ENCODE measurements at places on chromosomes 4 and X. TPM values are rescaled to one million over a fixed set of nuclear protein-coding genes. Genes with fewer than 3 reads are reported as not detected.

HMGN5 gene
- 2.9 TPM for total RNA-seq

DNA sequence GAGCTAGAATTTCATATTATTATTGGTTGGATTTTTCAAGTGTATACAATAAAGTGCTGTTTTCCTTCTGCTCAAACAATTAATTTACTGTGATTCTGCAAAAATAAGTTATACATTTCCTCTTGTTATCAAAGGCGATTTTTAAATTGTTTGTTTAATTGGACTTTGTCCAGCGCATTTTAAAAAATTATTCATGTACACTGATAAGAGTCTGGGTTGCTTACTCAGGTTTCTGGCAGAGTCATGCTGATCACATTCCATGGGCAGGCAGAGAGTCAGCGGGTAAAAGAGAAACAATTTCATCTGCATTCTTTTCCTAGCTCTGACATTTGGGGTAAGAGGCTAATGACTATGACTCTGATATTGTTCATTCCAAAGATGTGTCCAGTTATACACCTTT, 8.9 kb downstream of the FAT4 start:
- H3K4me1 ChIP-seq = peaks cover 10% of the 10 kb centered on the region
- H3K27me3 ChIP-seq = no peaks in the 10 kb centered on the region
- H3K4me3 ChIP-seq = peak overlapping the region; percentile 13
- H3K27ac ChIP-seq = no peak overlapping the region

DNA sequence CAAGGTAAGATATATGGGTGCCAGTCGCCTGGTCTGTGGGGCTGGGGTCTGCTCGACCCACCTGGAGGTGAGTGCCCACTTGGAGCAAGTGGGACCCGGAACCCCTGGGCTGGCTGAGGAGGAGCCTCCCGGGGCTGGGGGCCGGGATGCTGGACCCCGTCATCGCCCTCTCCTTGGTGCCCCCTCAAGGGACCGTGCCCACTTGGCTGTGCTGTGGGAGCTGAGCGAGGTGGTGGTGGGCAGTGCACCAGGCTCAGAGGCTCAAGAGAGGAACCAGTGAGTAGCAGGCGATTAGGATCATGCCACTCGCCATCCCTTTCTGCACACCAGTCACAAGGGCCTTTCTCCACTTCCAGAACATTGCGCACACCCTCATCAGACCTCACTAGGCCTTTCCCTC, 203.8 kb upstream of the PSAPL1 start:
- DNase-seq = no peak
- no peaks in the 10 kb centered on the region for H3K36me3 ChIP-seq
- no peaks in the 10 kb centered on the region for H3K27me3 ChIP-seq

AREG gene
- 7.8 TPM for total RNA-seq

TRPC5OS gene
- not detected for total RNA-seq

DNA sequence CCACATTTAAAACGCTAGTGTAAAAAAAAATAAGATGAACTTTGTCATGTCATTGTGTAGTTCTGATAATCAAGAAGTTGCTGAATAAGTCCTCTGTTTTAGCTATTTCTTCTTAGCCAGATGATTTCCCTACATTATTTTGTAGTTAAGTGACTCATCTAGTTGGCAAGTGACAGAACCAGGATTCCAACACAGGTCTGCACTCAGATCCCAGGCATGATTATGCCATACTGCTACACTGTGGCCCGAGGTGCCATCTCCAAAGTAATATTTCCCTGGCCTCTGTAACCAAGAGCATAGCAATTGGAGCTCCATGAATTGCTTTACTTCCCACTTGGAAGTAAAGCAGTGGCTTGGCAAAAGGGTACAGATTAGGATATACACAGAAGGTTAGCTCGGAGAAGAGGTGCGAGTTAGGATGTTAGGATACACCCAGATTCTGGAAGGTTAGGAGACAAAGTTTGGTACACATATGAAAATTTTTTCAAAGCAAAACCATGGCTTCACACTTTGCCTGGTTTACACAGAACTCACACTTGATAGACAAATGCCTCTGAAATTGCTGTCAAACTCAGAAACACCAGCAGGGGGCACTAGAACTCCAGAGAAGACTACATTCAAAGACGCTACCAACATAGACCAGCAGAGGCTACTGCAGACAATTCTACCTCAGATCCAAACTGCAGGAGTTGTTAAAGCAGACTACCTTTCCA, 41.4 kb downstream of the SRPX2 start:
- H3K27me3 ChIP-seq = no peaks in the 10 kb centered on the region
- H3K36me3 ChIP-seq = peaks cover 3% of the 10 kb centered on the region
- H3K4me3 ChIP-seq = no peak overlapping the region
- no peaks in the 10 kb centered on the region for H3K4me1 ChIP-seq
- no peak overlapping the region for H3K27ac ChIP-seq

- no peaks in the 10 kb centered on the region for H3K36me3 ChIP-seq
- H3K27ac ChIP-seq = no peak overlapping the region
- H3K4me1 ChIP-seq = no peaks in the 10 kb centered on the region
- no peak for DNase-seq
- no peak overlapping the region for H3K4me3 ChIP-seq
Measured at GRCh38 chrX:53184836-53185235, 40.2 kb downstream of the KDM5C start.

DCHS2 gene
- total RNA-seq = 0.53 TPM

- H3K36me3 ChIP-seq = no peaks in the 10 kb centered on the region
- no peak overlapping the region for H3K4me3 ChIP-seq
- no peaks in the 10 kb centered on the region for H3K4me1 ChIP-seq
- DNase-seq = no peak
Measured at GRCh38 chrX:134101636-134102035, 116.2 kb upstream of the GPC3 start.

ZDHHC15 gene
- 1.8 TPM for total RNA-seq

SGMS2 gene
- 89.0 TPM for total RNA-seq

BGN gene
- total RNA-seq = 157 TPM

GRCh38 chrX:16828124-16828908, 41.8 kb downstream of the RBBP7 start:
- no peaks in the 10 kb centered on the region for H3K27me3 ChIP-seq
- no peaks in the 10 kb centered on the region for H3K4me1 ChIP-seq
- peaks cover 30% of the 10 kb centered on the region for H3K36me3 ChIP-seq
- peak overlapping the region; percentile 38 for H3K27ac ChIP-seq
- no peak for DNase-seq

DNA sequence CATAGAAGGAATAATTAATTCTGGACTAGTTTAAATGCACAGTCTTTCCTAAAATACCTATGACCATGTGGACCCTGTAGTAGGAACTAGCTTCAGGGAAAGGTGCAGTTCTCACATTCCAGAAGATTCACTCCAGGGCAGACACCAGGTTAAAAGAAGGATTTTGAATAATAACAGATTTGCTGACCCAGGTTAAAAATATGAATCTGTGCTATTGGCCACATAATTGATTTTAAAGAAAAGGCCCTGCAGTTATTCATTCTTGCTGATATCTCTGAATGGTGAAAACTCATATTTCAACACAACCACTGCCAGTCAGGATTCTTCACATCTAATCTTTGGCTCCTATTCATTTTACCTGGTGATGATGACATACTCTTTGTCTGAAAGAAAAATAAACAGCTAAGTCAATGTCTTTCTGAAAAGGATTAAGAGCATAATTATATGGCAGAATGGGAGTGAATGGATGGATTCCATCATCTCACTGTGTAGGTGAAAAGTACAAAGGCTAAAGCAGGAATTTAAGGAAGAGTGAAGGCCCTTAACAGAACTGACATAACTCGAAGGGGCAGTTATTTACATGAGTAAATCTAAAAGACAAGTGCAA, 432.8 kb downstream of the PDGFC start:
- no peaks in the 10 kb centered on the region for H3K27me3 ChIP-seq
- H3K4me1 ChIP-seq = no peaks in the 10 kb centered on the region
- no peak for DNase-seq
- H3K36me3 ChIP-seq = no peaks in the 10 kb centered on the region
- H3K4me3 ChIP-seq = no peak overlapping the region

GRCh38 chr4:140027101-140027500, 126.9 kb downstream of the MAML3 start:
- H3K27ac ChIP-seq = no peak overlapping the region
- no peaks in the 10 kb centered on the region for H3K27me3 ChIP-seq
- DNase-seq = no peak
- no peak overlapping the region for H3K4me3 ChIP-seq
- no peaks in the 10 kb centered on the region for H3K4me1 ChIP-seq
- no peaks in the 10 kb centered on the region for H3K36me3 ChIP-seq

SLC25A4 gene
- 33.1 TPM for total RNA-seq

- H3K4me1 ChIP-seq = no peaks in the 10 kb centered on the region
- H3K27ac ChIP-seq = no peak overlapping the region
- no peaks in the 10 kb centered on the region for H3K27me3 ChIP-seq
- no peaks in the 10 kb centered on the region for H3K36me3 ChIP-seq
- H3K4me3 ChIP-seq = no peak overlapping the region
- DNase-seq = no peak
Measured at GRCh38 chr4:165560941-165561340, 182.1 kb downstream of the CPE start.

DNA sequence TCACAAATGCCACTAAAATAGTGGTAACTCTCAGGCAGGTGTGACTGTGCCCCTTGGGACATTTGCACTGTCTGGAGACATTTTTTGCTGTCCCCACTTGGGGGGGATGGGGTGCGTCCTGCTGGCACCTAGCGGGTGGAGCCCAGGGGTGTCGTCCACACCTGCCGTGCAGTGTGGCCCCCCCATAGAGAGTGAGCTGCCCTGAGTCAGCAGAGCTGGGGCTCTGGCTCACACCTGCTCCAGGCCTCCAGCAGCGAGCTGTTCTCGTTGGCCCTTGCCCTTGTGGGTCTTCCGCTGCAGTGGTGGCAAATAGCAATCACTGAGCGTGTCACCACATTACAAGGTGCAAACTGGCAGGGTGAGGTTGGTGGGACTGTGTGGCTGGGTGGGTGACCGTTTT, 64.6 kb downstream of the CLDN34 start:
- no peak overlapping the region for H3K27ac ChIP-seq
- no peaks in the 10 kb centered on the region for H3K4me1 ChIP-seq
- H3K4me3 ChIP-seq = no peak overlapping the region
- H3K36me3 ChIP-seq = no peaks in the 10 kb centered on the region
- DNase-seq = no peak
- no peaks in the 10 kb centered on the region for H3K27me3 ChIP-seq

SLC2A9 gene
- 25.2 TPM for total RNA-seq

- DNase-seq = no peak
- no peaks in the 10 kb centered on the region for H3K4me1 ChIP-seq
- no peaks in the 10 kb centered on the region for H3K27me3 ChIP-seq
- no peaks in the 10 kb centered on the region for H3K36me3 ChIP-seq
- H3K4me3 ChIP-seq = no peak overlapping the region
Measured at GRCh38 chrX:67524428-67524827, 19.4 kb upstream of the AR start.

- no peaks in the 10 kb centered on the region for H3K36me3 ChIP-seq
- DNase-seq = no peak
- no peak overlapping the region for H3K4me3 ChIP-seq
- H3K4me1 ChIP-seq = no peaks in the 10 kb centered on the region
- H3K27me3 ChIP-seq = no peaks in the 10 kb centered on the region
Measured at GRCh38 chr4:164440199-164440598, 313.7 kb upstream of the SMIM31 start.

- H3K27me3 ChIP-seq = no peaks in the 10 kb centered on the region
- H3K4me1 ChIP-seq = no peaks in the 10 kb centered on the region
- H3K36me3 ChIP-seq = no peaks in the 10 kb centered on the region
Measured at GRCh38 chrX:106802063-106802387, 448 bp upstream of the TBC1D8B start.

DNA sequence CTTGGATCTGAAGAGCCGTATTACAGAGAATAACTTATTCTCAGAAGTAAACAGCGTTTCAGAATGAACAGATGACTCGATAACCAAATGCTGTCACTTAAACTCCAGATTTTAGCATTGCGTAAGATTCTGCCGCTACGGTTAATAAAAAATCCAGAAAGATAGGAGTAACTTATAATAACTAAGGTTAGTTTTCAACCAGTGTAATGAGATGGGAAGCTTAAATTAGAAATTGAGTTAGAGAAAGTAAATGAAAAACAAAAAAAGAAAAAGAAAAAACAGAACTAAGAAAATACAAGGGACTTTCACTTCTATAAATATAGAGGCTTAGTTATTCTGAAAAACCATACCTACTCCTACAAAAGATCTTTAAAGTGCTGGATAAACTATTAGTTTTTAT, 13.1 kb upstream of the PARM1 start:
- H3K36me3 ChIP-seq = no peaks in the 10 kb centered on the region
- no peak for DNase-seq
- no peaks in the 10 kb centered on the region for H3K27me3 ChIP-seq
- no peaks in the 10 kb centered on the region for H3K4me1 ChIP-seq

INPP4B gene
- 12.1 TPM for total RNA-seq

PLP1 gene
- total RNA-seq = 0.59 TPM

GRCh38 chr4:105599932-105600655, 47.7 kb downstream of the ARHGEF38 start:
- H3K27me3 ChIP-seq = no peaks in the 10 kb centered on the region
- no peak overlapping the region for H3K4me3 ChIP-seq
- no peak overlapping the region for H3K27ac ChIP-seq
- no peak for DNase-seq
- H3K36me3 ChIP-seq = no peaks in the 10 kb centered on the region

DNA sequence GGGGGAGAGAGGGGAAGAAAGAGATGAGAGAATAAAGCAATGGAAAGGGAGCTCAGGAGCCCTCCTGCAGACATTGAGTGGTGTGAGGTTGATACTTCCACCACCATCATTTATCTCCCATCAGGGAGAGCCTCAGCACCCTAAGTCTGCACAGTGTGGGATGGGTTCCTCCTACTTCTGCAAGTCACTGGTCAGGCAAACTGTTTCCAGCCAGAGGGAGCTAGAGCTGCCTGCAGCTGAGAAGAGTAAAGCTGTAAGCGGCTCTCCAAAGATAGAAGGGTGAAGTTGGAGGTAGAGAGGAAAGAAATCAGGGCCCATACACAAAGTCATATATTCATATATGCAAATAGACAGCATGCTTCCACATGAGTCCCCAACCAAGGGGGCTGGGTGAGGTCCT, 21.9 kb upstream of the ZNF81 start:
- no peak overlapping the region for H3K4me3 ChIP-seq
- DNase-seq = no peak
- no peaks in the 10 kb centered on the region for H3K4me1 ChIP-seq

DNA sequence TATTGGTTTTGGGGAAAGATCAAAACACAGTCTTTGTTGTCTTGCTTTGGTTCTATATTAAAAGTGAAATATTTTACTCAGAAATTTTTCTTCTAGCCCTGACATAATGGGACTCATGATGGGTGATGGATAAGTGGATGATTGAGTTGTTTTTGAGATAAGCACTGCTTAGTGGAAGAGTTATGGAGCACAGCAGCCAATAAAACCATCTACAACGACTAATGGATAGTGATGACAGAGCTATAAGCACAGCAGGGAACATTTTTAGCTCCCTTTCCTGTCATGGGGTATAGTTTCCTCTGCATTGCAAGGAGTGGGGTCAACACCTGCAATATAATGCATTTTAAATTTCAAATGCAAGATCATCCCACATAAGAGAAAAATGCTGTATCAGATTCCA, 812.4 kb downstream of the STPG2 start:
- no peaks in the 10 kb centered on the region for H3K4me1 ChIP-seq
- no peaks in the 10 kb centered on the region for H3K27me3 ChIP-seq
- no peak for DNase-seq
- H3K4me3 ChIP-seq = no peak overlapping the region
- no peak overlapping the region for H3K27ac ChIP-seq
- no peaks in the 10 kb centered on the region for H3K36me3 ChIP-seq
